ENCODE measurements at places on chromosomes 11 and 22.

GRCh38 chr11:18611196-18611595 lies 11.6 kb downstream of the MISFA start:
- no peak for DNase-seq
- no peak overlapping the region for H3K27ac ChIP-seq
- H3K4me3 ChIP-seq, result no peak overlapping the region

DNA sequence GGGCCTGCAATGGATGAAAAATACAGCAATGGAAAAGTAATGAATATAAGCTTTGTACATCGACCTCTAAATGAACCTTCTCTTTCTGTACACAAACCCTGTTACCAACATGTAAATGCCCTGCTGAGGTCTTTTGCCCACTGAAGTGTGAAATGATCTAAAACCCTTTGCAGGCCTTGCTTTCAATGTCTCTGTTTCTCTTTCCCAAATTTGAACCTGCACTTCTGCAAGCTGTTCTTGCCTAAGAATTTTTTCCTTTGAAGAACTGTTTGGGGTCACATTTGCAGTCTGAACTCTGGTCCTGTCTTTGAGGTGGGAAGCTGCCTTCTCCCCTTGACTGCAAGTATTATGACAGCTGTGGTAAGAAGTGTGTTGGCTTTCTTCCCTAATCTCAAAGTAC lies 1237.1 kb downstream of the FAM181B start:
- no peak overlapping the region for H3K27ac ChIP-seq
- no peak overlapping the region for H3K4me3 ChIP-seq
- DNase-seq, result no peak
- no peaks in the 10 kb centered on the region for H3K36me3 ChIP-seq
- H3K27me3 ChIP-seq, result no peaks in the 10 kb centered on the region
- no peaks in the 10 kb centered on the region for H3K4me1 ChIP-seq

DNA sequence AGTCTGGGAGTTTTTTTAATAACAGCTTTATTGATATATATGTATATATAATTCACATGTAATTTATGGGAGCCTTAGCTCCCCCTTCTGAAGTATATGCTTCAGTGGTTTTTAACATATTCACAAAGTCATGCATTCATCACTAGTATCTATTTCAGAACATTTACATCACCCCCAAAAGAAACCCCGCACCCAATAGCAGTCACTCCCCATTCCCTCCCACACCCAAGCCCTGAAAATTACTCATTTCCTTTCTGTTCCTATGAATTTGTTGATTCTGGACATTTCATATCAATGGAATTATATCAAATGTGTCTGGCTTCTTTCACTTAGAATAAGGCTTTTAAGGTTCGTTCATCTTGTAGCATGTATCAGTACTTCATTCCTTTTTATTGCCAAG lies 35.6 kb upstream of the SYT7 start:
- peak overlapping the region; percentile 62 for H3K27ac ChIP-seq
- H3K27me3 ChIP-seq, result no peaks in the 10 kb centered on the region

GRCh38 chr22:19965771-19966709 lies 24.4 kb upstream of the TXNRD2 start:
- H3K36me3 ChIP-seq, result peaks cover 45% of the 10 kb centered on the region
- no peaks in the 10 kb centered on the region for H3K27me3 ChIP-seq
- H3K27ac ChIP-seq, result no peak overlapping the region
- H3K4me3 ChIP-seq, result no peak overlapping the region
- DNase-seq, result peak; percentile 87

DNA sequence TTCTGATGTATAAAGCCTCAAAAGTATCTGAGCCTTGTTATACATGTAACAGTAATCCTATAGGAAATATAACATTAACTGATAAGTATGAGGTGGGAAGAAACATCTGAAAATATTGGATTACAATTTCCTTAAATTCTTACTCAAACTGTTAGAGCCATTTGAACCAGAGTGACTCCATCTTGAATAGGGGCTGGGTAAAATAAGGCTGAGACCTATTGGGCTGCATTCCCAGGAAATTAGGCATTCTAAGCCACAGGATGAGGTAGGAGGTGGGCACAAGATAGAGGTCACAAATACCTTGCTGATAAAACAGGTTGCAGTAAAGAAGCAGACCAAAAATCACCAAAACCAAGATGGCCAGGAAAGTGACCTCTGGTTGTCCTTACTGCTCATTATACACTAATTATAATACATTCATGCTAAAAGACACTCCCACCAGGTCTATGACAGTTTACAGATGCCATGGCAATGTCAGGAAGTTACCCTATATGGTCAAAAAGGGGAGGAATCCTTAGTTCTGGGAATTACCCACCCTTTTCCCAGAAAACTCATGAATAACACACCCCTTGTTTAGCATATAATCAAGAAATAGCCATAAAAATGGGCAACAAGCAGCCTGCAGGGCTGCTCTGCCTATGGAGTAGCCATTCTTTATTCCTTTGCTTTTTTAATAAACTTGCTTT lies 114.9 kb downstream of the PGR start:
- H3K4me3 ChIP-seq, result no peak overlapping the region
- no peaks in the 10 kb centered on the region for H3K36me3 ChIP-seq
- H3K27ac ChIP-seq, result no peak overlapping the region
- no peak for DNase-seq
- H3K4me1 ChIP-seq, result no peaks in the 10 kb centered on the region

DNA sequence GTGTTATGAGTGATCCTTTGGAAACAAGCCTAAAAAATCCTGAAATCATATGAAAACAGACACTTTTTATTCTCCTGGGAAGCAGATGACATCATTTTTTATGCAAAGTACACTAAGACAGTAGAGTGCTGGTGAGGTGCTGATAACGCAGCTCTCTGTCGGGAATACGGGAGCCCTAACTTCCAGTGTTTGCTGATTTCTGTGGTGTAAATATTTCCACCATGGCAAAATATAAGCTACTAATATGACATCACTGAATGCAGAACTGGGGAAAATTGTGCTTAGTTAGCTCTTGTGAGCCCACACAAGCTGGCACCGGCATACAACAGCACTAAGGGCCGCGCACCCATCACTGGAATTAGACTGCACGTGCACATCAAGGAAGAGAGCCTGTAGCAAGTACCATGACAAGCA lies 82.6 kb downstream of the FAM76B start:
- no peak for DNase-seq
- no peak overlapping the region for H3K27ac ChIP-seq
- peaks cover 2% of the 10 kb centered on the region for H3K27me3 ChIP-seq
- H3K4me1 ChIP-seq, result peaks cover 13% of the 10 kb centered on the region
- H3K4me3 ChIP-seq, result no peak overlapping the region

- H3K4me1 ChIP-seq, result peaks cover 24% of the 10 kb centered on the region
- no peak for DNase-seq
- H3K27me3 ChIP-seq, result peaks cover 6% of the 10 kb centered on the region
- H3K27ac ChIP-seq, result no peak overlapping the region
- H3K4me3 ChIP-seq, result no peak overlapping the region
These were observed 20.0 kb downstream of the MTFP1 start for GRCh38 chr22:30445438-30446145.

- H3K27ac ChIP-seq, result no peak overlapping the region
- H3K36me3 ChIP-seq, result no peaks in the 10 kb centered on the region
- H3K4me1 ChIP-seq, result peaks cover 14% of the 10 kb centered on the region
- DNase-seq, result no peak
These were observed 27.5 kb downstream of the MOV10L1 start for GRCh38 chr22:50117168-50117762.

- DNase-seq, result no peak
- no peaks in the 10 kb centered on the region for H3K27me3 ChIP-seq
- H3K4me3 ChIP-seq, result no peak overlapping the region
These were observed 234.8 kb downstream of the CADM1 start for GRCh38 chr11:115269191-115269950.

All from osteoblast (primary cell).